ENCODE measurements at places on chromosomes 16 and 17.

DNA sequence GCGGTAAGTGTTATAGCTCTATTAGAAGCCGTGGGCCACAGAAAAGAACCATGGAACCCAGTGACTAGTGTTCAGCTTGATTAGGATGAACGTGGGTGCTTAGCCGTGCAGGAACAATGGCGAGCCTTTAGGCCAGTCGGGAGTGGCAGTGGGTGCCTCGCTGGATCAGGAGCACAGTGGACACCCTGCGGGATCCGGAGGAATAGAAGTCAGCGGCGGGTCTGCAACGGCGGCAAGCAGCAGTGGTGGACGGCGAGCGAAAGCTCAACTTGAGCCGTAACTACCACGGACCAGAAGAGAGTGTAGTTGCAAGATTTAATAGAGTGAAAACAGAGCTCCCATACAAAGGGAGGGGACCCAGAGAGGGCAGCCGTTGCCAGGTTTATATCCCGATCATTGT lies 37.3 kb upstream of the CDH15 start:
- H3K4me3 ChIP-seq = no peak overlapping the region
- no peaks in the 10 kb centered on the region for H3K36me3 ChIP-seq
- H3K27me3 ChIP-seq = no peaks in the 10 kb centered on the region
- DNase-seq = no peak
- H3K4me1 ChIP-seq = no peaks in the 10 kb centered on the region
- H3K27ac ChIP-seq = no peak overlapping the region

- no peaks in the 10 kb centered on the region for H3K27me3 ChIP-seq
- no peak for DNase-seq
- H3K27ac ChIP-seq = no peak overlapping the region
- H3K4me3 ChIP-seq = no peak overlapping the region
- no peaks in the 10 kb centered on the region for H3K36me3 ChIP-seq
These were observed 560.3 kb downstream of the WWOX start for GRCh38 chr16:78659668-78660217.

DNA sequence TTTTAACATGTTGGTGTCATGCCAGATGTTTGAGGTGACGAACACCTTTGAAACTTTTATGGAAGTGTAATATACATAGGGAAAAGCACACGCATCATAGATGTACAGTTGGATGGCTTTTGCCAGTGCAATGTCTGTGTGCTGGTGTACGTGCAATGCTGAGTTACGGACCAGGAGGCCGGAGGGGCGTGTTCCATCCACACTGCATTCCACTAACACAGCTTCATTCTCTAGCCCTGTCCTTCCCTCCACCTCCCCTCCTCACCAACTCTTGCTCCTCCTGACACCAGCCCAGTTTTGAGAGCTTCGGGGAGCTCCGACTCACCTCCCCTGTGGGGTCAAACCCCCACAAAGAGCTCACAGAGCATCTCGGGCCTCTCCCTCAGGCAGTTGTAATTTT lies 358.8 kb downstream of the C16orf95 start:
- H3K36me3 ChIP-seq = no peaks in the 10 kb centered on the region
- H3K27ac ChIP-seq = no peak overlapping the region
- H3K4me3 ChIP-seq = no peak overlapping the region
- H3K4me1 ChIP-seq = no peaks in the 10 kb centered on the region
- no peaks in the 10 kb centered on the region for H3K27me3 ChIP-seq
- DNase-seq = no peak

DNA sequence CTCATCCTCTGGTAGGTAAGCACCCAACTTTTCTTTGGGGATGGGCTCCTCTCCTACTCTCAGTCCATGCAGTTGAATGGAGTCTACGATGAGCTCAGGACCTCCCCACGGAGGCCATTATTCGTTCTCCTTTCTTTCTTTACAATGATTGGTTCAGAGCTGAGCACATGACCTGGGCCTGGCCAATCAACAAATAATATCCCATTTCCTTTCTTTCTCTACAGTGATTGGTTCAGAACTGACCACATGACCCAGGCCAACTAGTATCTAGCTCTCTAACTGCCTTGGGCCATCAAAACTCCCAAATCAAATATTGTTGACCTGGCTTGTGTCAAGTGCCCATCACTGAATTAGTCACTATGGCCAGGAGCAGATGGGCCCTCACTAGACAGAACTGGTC lies 129.2 kb downstream of the USP31 start:
- peaks cover 8% of the 10 kb centered on the region for H3K27me3 ChIP-seq
- no peaks in the 10 kb centered on the region for H3K36me3 ChIP-seq
- H3K27ac ChIP-seq = no peak overlapping the region
- H3K4me3 ChIP-seq = no peak overlapping the region

- no peaks in the 10 kb centered on the region for H3K4me1 ChIP-seq
- H3K4me3 ChIP-seq = no peak overlapping the region
- no peaks in the 10 kb centered on the region for H3K27me3 ChIP-seq
- no peak for DNase-seq
These were observed 67.4 kb upstream of the CLEC18A start for GRCh38 chr16:69883744-69884143.

GRCh38 chr17:71740866-71741265 lies 380.0 kb upstream of the SOX9 start:
- H3K27ac ChIP-seq = no peak overlapping the region
- H3K4me3 ChIP-seq = no peak overlapping the region
- H3K36me3 ChIP-seq = no peaks in the 10 kb centered on the region
- H3K27me3 ChIP-seq = no peaks in the 10 kb centered on the region

DNA sequence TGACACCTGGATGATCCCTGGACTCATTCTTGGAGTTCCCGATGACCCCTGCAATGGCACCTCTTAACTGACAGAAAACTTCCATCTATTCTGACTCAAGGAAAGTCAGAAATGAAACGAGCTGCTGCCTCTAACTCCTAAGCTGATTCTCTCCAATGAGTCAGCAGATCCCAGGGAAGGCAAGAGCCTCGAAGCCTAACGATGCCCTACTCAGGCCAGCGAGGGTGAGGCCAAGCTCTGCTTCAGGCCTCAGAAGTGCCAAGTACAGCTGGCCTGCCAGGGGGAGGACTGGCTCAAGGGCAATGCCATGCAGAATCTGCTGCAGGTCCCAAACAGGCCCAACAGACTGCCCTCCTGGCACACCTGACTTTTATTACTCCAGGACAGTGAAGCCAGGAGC lies 36.3 kb downstream of the PLXDC1 start:
- no peak for DNase-seq
- no peak overlapping the region for H3K4me3 ChIP-seq
- no peak overlapping the region for H3K27ac ChIP-seq
- no peaks in the 10 kb centered on the region for H3K36me3 ChIP-seq
- H3K27me3 ChIP-seq = no peaks in the 10 kb centered on the region

DNA sequence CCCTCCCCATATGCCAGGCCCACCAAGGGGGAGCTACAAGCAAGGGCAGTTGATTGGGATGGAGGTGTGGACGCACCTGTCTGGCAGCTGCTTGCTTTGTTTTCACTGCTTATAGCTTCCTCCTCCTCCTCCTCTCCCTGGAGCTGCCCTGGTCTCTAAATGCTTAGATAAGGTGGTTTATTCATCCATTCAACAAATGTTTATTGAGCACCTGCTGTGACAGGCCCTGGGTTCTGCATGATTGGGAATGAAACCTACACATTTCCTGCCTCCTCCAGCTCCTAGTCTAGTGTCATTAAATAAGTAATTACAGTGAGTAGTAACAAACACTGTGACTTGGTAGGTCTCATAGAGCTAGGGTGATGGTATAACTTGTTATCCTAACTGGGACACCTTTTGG lies 17.4 kb upstream of the MAP3K14 start:
- peak overlapping the region; percentile 80 for H3K27ac ChIP-seq
- H3K36me3 ChIP-seq = no peaks in the 10 kb centered on the region
- H3K4me1 ChIP-seq = peaks cover 22% of the 10 kb centered on the region
- no peaks in the 10 kb centered on the region for H3K27me3 ChIP-seq
- DNase-seq = no peak

DNA sequence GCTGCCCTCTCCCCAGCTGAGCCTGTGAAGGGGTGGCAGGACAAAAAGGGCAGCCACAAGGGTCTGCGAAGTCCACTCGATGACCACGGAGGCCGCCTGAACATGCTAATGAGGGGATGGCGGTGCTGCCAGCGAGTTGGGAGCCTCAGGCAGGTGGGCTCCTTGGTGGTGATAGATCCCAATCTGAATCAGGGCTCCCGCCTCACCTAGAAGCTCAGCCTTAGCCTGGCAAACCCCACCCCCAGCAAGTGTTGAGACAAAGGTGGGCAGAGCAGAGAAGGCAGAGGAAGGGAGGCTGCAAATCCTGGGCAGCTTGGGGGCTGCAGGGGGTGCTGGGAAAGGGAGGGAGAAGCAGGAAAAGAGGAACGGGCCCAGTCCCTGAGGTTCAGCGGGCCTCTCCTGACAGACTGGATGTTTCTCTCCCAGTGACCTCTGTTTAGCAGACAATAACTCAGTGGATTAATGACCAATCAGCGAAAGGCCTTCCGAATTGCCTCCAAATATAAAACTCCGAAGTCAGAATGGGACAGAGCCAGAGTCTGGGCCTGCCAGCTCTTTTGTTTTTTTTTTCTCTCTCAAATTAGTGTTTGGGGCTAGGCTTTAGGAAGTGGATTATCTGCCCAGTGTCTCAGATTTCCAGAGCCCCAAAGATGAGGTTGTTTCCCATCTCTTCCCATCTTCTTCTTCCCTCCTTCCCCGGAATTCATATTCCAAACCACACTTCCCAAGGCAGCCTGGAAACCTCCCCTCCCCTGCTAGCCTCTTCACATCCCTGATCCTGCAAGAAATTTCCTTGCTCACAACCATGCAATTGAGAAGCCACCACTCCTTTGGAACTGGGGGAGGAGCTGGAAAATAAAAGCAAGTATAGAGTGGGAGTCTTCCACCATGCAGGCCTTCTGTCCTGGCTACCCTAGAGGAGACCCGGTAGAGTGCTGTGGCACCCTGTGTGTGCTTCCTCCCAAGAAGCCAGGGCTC lies 15.2 kb upstream of the HOXB2 start:
- peak overlapping the region; percentile 97 for H3K27ac ChIP-seq
- H3K4me3 ChIP-seq = no peak overlapping the region
- no peak for DNase-seq
- peaks cover 90% of the 10 kb centered on the region for H3K4me1 ChIP-seq
- H3K36me3 ChIP-seq = no peaks in the 10 kb centered on the region

DNA sequence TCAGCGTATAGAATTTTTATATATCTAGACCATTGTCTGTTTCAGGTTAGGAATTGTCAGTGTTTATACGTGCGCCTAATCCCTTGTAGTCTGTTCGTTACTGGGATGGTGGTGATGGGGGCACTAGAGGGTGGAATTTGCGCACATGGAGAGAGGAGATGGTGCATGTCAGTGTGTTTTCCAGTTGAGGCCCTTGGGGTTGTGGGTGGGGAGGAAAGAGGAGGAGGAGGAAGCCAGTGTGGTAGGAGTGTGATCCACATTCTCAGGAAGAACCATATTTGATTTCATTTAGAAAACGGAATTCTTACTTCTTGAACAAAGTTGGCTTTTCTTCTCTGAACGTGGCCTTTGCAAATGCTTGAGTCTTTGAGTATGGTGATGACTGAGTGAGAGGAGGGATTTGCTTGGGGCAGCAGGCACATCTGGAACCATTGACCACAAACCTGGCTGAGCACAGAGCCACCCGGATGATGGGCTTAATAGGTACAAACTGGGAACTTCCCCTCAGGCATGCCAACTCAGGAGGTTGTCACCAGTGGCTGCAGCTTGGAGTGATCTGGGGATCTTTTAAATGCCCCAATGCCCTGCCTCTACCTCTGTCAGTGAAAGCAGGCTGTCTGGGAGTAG lies 98.9 kb downstream of the PRKCB start:
- no peak overlapping the region for H3K27ac ChIP-seq
- DNase-seq = no peak
- no peaks in the 10 kb centered on the region for H3K4me1 ChIP-seq
- no peaks in the 10 kb centered on the region for H3K36me3 ChIP-seq

- H3K4me1 ChIP-seq = no peaks in the 10 kb centered on the region
- H3K27me3 ChIP-seq = no peaks in the 10 kb centered on the region
- no peak for DNase-seq
- H3K27ac ChIP-seq = no peak overlapping the region
These were observed 178.9 kb downstream of the MYO1D start for GRCh38 chr17:32697728-32698625.

DNA sequence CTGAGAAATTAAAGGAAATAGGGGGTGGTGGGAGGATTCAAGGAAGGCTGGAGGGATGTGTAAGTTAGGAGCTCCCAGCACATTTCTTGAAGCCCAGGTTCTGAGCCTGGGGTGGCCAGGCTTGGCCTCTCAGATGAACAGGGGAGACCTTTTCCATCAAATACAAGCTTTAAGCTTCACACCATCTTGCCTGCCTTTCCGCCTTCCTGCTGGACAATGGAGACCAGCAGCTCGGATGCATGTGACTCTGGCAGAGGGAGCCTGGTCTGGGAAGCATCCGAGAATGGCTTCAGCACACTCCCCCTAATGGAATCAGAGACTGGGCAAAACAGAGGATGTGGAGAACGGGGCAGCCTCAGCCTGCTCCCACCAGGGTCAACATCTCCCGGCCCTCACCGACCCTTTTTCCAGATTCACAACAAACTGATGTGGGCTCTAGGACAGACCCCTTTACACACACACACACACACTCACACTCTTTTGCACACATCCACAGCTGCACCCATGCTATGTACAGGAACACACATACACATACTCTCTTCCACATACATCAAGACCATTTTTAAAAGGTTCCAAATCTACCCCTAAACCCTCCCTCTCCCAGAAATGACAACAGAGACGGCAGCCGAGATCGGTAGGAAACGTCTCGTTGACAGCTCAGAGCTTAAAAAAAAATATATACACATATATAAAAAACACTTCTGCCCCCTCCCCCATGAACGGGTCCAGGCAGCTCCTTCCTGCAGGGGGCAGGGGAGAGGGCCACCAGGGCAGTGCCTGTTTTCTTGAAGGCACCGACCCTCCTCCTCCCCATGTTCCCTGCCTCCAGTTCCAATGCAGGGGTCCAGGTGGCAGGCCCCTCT lies 6.5 kb upstream of the ATXN7L3 start:
- peaks cover 17% of the 10 kb centered on the region for H3K4me1 ChIP-seq
- DNase-seq = no peak
- no peak overlapping the region for H3K27ac ChIP-seq
- H3K27me3 ChIP-seq = no peaks in the 10 kb centered on the region
- H3K4me3 ChIP-seq = no peak overlapping the region

DNA sequence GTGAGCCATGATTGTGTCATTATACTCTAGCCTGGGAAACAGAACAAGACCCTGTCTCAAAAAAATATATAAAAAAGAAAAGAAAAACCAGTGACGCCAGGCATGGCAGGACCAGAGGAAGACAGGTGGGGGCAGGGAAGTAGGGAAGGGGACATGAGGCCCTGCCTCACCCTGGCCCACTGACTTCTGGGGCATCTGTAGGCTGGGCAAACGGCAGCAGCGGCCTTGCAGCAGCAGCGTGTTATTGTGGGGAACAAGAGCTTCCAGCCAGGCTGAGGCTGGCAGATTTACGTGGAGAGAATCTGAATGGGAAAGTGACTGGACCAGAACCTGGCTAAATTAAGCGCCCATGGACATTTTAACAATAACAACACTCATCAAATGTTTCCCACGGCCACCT lies 19.4 kb downstream of the CMTM4 start:
- no peaks in the 10 kb centered on the region for H3K27me3 ChIP-seq
- H3K36me3 ChIP-seq = no peaks in the 10 kb centered on the region
- no peaks in the 10 kb centered on the region for H3K4me1 ChIP-seq
- H3K4me3 ChIP-seq = no peak overlapping the region
- H3K27ac ChIP-seq = no peak overlapping the region
- no peak for DNase-seq

- no peak overlapping the region for H3K27ac ChIP-seq
- no peaks in the 10 kb centered on the region for H3K27me3 ChIP-seq
- no peaks in the 10 kb centered on the region for H3K4me1 ChIP-seq
- no peak for DNase-seq
- H3K4me3 ChIP-seq = no peak overlapping the region
These were observed 249.4 kb downstream of the SNX29 start for GRCh38 chr16:12225806-12226465.

- no peak overlapping the region for H3K27ac ChIP-seq
- no peaks in the 10 kb centered on the region for H3K27me3 ChIP-seq
- H3K36me3 ChIP-seq = no peaks in the 10 kb centered on the region
- no peaks in the 10 kb centered on the region for H3K4me1 ChIP-seq
- no peak for DNase-seq
These were observed 101.0 kb upstream of the CNTNAP4 start for GRCh38 chr16:76176153-76176552.
